ENCODE measurements at places on chromosomes 3 and 15. TPM values are rescaled to one million over a fixed set of nuclear protein-coding genes. Genes with fewer than 3 reads are reported as not detected.

DNA sequence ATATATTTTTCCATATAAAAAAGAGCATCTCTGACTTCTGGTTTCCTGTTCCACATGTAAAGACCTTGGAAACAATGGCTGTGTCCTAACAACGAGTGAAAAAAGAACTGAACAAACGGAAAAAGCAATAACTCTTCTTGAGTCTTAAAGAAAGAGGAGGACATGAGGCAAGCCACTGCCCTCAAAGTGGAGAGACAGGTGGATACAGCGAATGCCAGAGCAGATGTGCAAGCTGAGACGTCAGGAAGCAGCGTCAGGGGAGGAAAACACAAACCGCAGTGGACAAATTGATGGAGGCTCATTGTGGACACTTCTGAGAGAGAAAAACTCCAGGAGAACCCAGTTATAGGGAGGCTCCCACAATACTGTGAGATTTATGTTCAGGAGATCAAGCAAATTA lies 208.0 kb upstream of the MME start:
- H3K27me3 ChIP-seq, result no peaks in the 10 kb centered on the region
- no peak for DNase-seq
- no peak overlapping the region for H3K4me3 ChIP-seq

- no peak for DNase-seq
- no peaks in the 10 kb centered on the region for H3K4me1 ChIP-seq
- H3K27ac ChIP-seq, result no peak overlapping the region
- no peak overlapping the region for H3K4me3 ChIP-seq
- no peaks in the 10 kb centered on the region for H3K36me3 ChIP-seq
These were observed 78.3 kb upstream of the TBC1D5 start for GRCh38 chr3:17820704-17821103.

DNA sequence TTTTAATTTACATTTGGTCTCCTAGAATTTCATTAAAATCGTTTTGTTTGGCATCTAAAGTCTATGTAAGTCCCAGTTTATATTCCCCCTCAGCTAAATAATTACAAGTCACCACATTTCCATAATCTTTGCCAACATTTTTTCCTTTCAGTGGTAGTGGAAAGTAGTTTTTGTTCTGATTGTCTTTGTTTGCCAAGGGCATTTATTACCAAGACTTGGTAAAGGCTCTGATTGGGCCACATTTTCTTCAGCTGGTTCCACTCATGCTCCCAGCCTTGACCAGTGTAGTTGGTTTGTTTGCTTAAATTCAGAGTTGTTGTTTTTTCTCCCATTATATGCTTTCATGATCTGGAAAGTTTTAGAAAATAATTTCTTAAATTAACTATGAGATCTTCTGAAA lies 153.4 kb upstream of the MME start:
- no peaks in the 10 kb centered on the region for H3K4me1 ChIP-seq
- no peak overlapping the region for H3K4me3 ChIP-seq
- DNase-seq, result no peak
- no peaks in the 10 kb centered on the region for H3K27me3 ChIP-seq

DNA sequence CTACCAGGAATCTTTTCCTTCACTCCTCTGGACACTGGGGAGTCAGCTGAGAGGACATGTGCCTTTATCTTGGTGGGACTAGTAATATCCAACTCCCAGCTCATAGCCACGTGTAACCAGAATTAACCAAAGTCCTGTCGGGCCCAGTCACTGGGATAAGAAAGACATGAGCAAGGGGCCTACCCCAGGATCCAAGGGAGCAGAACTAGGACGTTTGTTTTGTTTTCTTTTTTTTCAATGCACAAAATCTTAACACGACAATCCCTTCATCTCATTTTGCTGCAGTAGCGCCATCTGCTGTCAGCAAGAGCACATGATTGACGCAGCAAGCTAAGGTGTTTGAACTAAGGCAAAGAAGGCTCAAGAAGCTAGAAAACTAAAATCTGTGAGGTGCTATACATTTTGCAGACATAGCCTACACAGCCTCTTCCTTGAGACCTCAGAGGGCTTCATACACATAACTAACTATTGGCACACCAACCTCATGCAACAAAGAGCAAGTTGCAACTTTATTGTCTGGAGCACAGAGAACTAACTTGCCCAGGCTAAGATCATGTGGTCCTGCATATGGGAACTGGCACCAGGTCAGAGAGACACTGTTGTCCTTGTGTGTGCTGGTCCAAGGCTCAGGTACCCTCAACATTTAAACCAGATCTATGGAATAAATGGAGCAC lies 43.6 kb downstream of the RLBP1 start:
- H3K36me3 ChIP-seq, result no peaks in the 10 kb centered on the region
- H3K4me3 ChIP-seq, result no peak overlapping the region
- peak overlapping the region; percentile 49 for H3K27ac ChIP-seq
- peaks cover 10% of the 10 kb centered on the region for H3K4me1 ChIP-seq
- no peaks in the 10 kb centered on the region for H3K27me3 ChIP-seq
- no peak for DNase-seq

- H3K36me3 ChIP-seq, result no peaks in the 10 kb centered on the region
- no peaks in the 10 kb centered on the region for H3K27me3 ChIP-seq
- peak overlapping the region; percentile 60 for H3K27ac ChIP-seq
- DNase-seq, result no peak
- peaks cover 22% of the 10 kb centered on the region for H3K4me1 ChIP-seq
These were observed 321.5 kb upstream of the ICE2 start for GRCh38 chr15:60800299-60801072.

Gene TTC21A
- total RNA-seq, result 8.8 TPM

- DNase-seq, result no peak
- no peaks in the 10 kb centered on the region for H3K27me3 ChIP-seq
- peak overlapping the region; percentile 55 for H3K27ac ChIP-seq
- peaks cover 76% of the 10 kb centered on the region for H3K4me1 ChIP-seq
- H3K4me3 ChIP-seq, result no peak overlapping the region
These were observed 31.9 kb downstream of the CRTC3 start for GRCh38 chr15:90561344-90562244.

GRCh38 chr3:164406281-164406680 lies 672.0 kb downstream of the SI start:
- H3K36me3 ChIP-seq, result no peaks in the 10 kb centered on the region
- H3K4me1 ChIP-seq, result no peaks in the 10 kb centered on the region
- no peak for DNase-seq

DNA sequence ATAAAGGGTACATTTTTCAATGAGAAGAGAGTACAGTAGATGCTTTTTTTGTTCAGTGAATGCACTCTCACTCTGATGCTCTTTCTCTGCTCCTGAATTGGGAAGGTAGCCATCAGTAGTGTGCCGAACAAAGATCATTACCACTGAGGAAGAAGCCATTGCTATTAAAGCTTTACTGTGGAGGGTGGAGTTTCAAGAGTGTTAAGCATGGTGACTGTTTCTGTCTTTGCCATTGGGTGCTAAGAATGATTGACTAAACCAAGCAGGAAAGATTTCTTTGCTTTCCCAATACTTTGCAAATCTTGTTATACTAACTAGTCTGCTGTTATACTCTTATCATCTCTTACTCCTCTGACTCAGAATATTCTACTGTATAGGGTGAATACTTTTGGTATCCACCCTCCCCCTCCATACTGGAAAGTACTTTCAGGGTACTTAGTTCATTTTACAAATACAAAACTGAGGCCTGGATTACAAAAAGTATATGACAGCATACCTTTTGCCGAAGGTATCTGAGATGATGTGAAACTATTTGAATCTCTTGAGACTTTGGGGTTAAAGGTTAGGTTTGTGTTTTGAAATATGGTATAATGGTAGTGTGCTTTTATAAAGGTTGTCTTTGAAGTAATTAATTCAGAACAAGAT lies 1.7 kb downstream of the RAB11A start:
- H3K36me3 ChIP-seq, result no peaks in the 10 kb centered on the region
- no peak for DNase-seq
- peaks cover 45% of the 10 kb centered on the region for H3K4me1 ChIP-seq
- peak overlapping the region; percentile 98 for H3K4me3 ChIP-seq
- H3K27ac ChIP-seq, result peak overlapping the region; percentile 96

DNA sequence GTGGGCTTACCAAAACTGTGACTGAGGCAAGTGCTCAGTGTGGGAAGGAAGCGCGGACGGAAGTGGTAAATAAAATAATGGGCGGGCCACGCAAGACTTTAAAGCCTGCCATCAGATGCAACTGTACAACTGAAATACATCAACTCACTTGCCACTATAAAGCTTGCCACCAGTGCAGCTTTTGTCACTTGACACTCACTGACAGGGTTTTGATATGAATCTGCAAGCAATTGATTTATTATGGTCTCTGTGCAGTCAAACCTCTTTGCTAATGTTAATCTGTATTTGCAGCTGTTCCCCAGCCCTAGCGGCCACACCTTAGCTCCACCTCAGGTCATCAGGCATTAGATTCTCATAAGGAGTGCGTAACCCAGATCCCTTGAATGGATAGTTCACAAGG lies 2.3 kb upstream of the GFM1 start:
- H3K36me3 ChIP-seq, result no peaks in the 10 kb centered on the region
- H3K4me1 ChIP-seq, result peaks cover 22% of the 10 kb centered on the region
- no peak overlapping the region for H3K4me3 ChIP-seq
- H3K27ac ChIP-seq, result no peak overlapping the region
- no peak for DNase-seq

Gene CCDC71
- total RNA-seq, result 30.4 TPM

DNA sequence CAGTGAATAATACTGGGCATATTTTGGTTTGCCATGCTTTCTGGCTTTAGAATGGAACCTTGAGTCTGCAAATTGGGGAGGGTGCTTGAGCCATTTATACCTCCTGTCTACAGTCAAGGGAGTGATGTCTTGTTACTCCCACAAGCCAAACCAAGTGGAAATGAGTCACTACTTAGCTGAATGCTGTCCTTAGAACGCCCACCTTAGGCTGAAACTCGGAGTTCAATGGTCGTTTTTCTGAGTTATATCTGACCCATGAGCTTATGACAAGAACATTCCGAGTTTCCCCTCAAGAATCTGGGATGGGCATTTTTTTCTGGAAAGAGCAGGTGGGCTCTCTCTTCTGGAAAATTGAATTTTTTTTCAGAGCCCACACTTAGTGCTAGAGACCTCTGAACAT lies 17.4 kb upstream of the CLDN18 start:
- no peak overlapping the region for H3K27ac ChIP-seq
- no peak overlapping the region for H3K4me3 ChIP-seq
- H3K27me3 ChIP-seq, result no peaks in the 10 kb centered on the region
- H3K4me1 ChIP-seq, result no peaks in the 10 kb centered on the region
- H3K36me3 ChIP-seq, result no peaks in the 10 kb centered on the region

GRCh38 chr3:117863146-117863545 lies 1153.6 kb downstream of the TUSC7 start:
- no peak overlapping the region for H3K4me3 ChIP-seq
- H3K36me3 ChIP-seq, result no peaks in the 10 kb centered on the region
- no peak overlapping the region for H3K27ac ChIP-seq
- no peaks in the 10 kb centered on the region for H3K4me1 ChIP-seq
- no peak for DNase-seq

DNA sequence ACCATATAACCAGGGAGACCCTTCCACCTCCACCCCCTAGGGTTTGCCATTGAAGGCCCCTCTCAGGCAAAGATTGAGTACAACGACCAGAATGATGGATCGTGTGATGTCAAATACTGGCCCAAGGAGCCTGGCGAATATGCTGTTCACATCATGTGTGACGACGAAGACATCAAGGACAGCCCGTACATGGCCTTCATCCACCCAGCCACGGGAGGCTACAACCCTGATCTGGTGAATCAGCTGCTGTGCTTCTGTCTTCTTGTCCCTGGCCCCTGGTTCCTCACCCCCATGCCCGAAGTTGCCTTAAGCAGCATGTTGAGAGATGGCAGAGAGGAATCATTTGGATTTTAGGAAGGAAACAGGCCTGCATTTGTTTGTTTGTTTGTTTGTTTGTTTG lies 98.4 kb downstream of the FLNB start:
- H3K4me3 ChIP-seq, result no peak overlapping the region
- H3K27ac ChIP-seq, result no peak overlapping the region
- DNase-seq, result no peak
- no peaks in the 10 kb centered on the region for H3K27me3 ChIP-seq
- peaks cover 16% of the 10 kb centered on the region for H3K4me1 ChIP-seq

DNA sequence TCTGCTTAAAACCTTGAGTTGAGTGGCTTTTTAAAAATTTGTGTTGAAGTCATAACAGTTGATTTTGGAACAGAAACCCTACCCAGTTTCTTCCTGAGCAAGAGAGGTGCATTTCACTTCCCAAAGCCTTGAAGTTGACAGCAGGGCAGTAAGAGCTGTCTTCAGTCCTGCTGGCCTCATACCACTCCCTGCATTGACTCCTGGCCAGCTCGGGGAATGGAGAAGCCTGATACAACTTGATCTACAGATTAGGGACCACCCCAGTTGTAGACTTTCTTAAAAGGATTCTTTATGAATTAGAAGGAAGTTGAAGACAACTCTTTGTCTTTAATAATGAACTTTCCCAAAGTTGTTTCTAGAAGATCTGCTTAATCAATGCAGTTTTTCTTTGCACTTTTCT lies 90.6 kb upstream of the FLNB start:
- H3K4me1 ChIP-seq, result peaks cover 8% of the 10 kb centered on the region
- DNase-seq, result no peak
- no peaks in the 10 kb centered on the region for H3K27me3 ChIP-seq
- H3K4me3 ChIP-seq, result no peak overlapping the region
- peaks cover 53% of the 10 kb centered on the region for H3K36me3 ChIP-seq

GRCh38 chr15:78925076-78925624 lies 19.7 kb downstream of the CTSH start:
- H3K27me3 ChIP-seq, result no peaks in the 10 kb centered on the region
- no peak overlapping the region for H3K4me3 ChIP-seq
- H3K27ac ChIP-seq, result no peak overlapping the region
- no peaks in the 10 kb centered on the region for H3K36me3 ChIP-seq
- peaks cover 10% of the 10 kb centered on the region for H3K4me1 ChIP-seq

DNA sequence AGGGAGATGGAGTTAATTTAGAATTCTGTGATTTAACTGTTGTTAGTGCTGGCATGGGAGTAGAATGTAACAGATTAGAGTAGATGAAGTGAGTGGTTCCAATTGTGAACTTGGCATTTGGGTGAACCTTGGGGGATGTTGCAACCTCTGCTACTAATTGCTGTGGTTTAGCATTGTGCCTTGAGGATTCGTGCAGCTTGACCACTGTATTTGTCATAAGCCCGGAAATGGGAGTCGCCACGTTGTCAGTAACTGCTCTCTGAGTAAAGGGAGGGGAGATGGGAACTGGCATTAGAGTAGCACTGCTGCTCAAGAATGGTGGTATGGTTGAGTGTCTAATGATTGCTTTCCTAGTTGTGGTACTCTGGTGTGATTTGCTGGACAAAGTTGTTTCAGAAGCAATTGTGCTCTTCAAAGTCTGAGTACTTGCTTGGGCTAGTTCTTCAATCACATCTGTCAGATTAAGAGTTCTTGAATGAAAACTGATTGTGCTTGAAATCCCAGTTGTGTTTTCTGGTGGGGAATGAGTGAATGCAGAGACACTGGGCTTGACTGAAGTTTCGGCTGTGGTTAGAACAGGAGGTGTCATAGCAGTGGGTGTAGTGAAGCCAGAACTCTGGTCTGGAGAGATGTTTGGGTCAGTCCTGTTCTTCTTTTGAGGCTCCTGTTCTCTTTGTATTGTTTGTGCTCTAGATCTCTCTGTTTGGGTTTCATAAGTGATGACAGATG lies 15.4 kb downstream of the IGSF10 start:
- no peaks in the 10 kb centered on the region for H3K4me1 ChIP-seq
- H3K27me3 ChIP-seq, result no peaks in the 10 kb centered on the region
- no peak overlapping the region for H3K4me3 ChIP-seq
- DNase-seq, result no peak
- no peak overlapping the region for H3K27ac ChIP-seq

Gene GJD2
- total RNA-seq, result not detected

Data from vagina (tissue), 2 donors.